ENCODE measurements at places on chromosomes 2 and 18. TPM values are rescaled to one million over a fixed set of nuclear protein-coding genes. Genes with fewer than 3 reads are reported as not detected.

- no peak for DNase-seq
Observed at GRCh38 chr18:50315100-50315871, 27.8 kb upstream of the CXXC1 start.

DNA sequence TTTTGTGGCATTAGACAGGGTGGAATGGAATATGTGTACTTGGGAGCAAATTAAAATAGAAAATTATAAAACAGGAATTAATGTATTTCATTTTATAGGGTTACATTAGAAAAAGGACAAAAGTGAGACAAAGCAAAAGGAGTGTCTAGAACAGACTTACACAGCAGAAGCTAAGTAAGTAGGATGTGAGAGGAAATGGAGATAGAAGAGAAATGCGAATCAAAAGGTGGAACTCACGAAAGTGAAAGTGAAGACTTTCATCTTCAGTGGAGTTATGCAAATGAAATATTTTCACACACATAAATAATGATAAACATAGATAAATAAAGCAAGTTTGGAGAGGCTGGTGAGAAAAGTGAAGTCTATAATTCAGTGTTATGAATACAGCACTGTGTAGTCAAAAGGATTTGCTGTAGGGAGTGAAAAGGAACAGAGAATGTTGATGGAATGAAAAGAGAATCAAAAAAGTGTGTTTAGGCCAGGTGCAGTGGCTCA is 94.8 kb downstream of the DLGAP1 start:
- no peak for DNase-seq

DNA sequence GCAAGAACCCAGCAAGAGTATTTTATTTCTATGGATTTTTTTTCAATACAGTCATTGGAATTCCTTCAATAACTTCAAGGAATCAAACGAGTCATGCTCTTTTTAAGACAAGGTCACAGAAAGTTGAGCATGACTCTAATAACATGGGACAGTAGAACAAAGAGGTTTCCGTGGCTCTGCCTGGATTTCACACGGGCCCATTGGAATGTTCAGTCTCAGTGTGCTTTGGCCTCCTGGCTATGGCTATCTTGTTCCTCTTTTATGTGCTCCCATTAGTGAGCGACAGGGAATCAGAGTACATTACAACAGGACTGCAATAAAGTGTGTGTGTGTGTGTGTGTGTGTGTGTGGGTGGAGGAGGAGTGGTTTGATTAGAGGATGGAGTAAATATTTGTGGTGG is 312.4 kb downstream of the DCC start:
- no peak for DNase-seq

DNA sequence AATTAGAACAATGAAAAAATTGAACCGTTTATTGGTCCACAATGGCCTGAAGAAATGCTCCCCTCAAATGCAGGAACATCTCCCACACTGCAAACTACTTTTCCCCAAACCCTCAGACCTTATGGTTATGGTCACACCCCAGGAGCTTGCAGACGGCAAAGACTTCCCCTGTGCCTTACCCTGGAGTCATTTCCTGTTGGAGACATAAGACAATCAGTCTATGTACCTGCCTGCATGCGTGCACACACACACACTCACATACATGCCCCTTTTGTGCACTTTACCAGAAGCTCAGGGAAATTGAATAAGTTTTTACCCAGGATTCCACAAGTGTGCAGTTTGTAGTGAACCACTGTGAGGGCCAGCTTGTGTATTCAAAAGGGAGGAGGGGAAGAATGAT is 281.9 kb upstream of the CELF4 start:
- no peak for DNase-seq

- DNase-seq = peak; percentile 47
Observed at GRCh38 chr2:174688079-174688478, 76.2 kb downstream of the CHRNA1 start.

DNA sequence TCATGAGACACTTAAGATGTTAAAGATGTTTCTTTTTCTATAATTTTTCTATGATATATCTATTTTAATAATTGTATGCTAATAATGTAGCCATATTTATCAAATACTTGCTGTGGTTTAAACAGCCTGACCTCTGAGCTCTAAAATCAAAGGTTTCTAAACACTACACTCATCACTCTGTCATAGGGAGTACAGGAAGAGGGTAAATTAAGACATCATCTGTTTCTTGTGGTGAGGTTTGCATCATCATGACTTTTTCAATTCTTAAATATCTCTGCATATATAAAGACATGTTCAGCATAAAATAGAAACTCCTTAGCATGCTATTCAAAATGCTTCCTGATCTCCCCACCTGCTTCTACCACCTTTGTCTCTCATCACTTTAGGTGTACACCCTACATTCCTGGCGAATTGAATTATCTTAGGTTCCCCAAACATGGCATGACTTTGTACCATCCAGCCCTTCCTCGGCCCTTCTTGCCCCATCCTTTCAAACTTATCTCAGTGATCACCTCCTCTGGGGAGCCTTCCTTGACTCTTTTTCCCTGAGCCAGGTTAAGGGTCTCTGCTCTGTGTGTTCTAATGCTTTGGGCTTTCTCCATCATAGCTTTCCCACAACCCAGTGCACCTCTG is 105.3 kb upstream of the TTN start:
- DNase-seq = peak; percentile 85

DNA sequence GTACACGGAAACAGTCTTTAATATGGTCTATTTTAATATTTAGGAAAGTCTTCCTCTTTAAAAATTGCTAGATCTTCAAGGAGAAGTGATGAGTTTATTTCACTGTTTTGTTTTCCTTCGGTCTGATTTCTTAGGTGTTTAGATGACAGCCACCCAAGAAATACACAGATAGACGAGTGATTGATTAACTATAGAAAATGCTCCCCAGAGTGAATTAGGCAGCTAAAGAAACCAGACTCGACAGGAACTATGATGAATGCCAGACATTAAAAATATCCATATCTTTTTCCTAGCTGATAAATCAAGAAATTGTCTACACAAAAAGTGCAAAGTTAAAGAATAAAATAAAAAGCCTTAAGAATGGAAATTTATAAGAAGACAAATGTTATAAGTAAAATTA is 888.7 kb upstream of the CNTNAP5 start:
- DNase-seq = no peak

GRCh38 chr2:29894822-29895614 is 26.4 kb downstream of the ALK start:
- no peak for DNase-seq

The B4GALT6 gene
- total RNA-seq = 2.4 TPM

The REG3G gene
- not detected for total RNA-seq

Data from bronchial epithelial cell (primary cell).